ENCODE measurements at places on chromosomes 11 and 22.

DNA sequence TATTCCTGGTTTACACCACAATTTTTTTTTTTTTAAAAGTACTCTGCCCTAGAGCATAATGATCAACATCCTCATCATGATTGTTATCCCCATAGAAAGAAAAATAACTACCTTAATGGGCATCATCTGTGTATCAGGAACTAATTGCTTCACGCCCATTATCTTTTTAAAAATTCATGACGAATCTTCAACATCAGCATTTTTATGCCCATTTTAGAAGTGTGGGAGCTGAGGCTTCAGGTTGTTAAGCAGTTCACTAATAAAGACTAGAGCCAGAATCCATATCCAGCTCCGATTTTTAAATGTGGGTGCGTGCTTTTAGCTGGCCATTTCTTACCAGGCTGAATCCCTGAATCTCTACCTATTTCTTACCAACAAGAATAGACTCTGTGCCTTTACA lies 92.9 kb upstream of the KCNA4 start:
- no peak for DNase-seq

DNA sequence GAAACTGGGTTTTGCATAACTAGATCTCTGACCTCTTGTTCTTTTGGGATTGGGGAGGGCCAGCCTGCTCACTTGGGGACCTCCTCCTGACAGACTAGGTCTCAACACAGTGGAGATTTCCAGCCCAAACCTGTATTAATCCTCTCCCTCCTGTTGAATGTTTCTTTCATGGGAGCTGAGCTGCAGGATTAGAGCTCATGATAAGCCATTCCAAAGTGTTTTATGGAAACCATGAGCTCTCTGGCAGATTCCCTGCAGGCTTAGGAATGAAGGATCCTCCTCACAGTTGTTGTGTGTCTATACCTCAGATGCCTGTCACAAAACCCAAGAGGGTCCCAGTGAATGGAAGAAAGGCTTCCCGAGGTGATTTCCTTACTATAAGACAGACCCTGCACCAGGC lies 248.4 kb upstream of the B3GAT1 start:
- no peak for DNase-seq

- DNase-seq, result no peak
Measured at GRCh38 chr11:1888347-1888753, 3.3 kb downstream of the PRR33 start.

GRCh38 chr11:119728211-119728626 lies 781 bp downstream of the NECTIN1 start:
- DNase-seq, result no peak

DNA sequence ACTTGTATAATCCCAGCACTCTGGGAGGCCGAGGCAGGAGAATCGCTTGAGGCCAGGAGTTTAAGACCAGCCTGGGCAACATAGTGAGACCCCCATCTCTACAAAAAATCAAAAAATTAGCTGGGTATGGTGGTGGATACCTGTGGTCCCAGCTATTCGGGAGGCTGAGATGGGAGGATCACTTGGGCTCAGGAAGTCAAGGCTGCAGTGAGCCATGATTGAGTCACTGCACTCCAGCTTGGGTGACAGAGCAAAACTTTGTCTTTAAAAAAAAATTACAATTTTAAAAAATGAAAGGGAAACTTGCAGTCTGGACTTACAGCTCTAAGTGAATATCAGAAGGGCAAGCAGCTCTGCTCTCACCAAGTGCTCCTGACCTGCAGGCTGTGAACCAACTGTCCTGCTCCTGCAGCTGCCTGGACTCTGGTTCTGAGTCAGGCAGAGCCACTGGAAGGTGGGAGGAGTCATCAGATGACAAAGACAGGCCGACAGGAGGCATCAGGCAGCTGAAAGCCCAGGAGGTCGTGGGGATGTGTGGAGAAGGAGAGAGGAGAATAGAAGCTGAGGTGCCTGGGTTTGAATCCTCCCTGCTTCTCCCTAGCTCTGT lies 9.6 kb downstream of the SMTNL1 start:
- DNase-seq, result peak; percentile 87

DNA sequence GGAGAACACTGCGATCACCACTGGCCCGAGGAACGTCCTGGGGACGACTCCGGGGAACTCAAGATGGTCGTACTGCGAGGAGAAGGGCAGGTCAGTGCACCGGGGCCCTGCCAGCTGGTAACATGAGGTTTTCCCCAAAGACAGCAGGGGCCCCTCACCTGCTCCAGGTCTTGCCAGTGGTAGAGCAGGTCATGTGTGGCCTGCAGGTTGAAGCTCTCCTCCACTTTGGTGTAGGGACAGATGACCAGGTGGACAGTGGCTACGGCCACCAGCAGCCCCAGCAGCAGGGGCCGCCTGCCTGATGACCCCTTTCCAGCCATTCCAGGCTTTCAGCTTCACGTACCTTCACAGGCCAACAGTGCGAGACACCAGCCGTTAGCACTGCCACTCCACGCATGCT lies 4.8 kb downstream of the ALG12 start:
- no peak for DNase-seq

DNA sequence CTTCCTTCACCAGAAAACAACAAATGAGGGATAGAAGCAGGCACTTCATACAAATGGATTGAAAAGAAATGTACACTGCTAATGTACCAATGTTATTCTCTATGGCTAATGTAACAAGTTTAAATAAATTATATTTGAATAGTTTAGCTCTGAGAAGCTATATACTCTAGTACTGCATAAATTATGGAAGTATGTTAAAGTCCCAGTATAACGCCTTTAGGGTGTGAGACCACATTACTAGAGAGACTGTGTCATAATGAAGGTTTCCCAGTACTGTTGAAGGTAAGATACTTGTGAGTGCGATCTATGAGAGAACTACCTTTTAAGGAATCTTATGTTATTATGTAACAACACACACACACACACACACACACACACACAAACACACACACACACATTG lies 39.8 kb upstream of the GAB2 start:
- no peak for DNase-seq

GRCh38 chr11:73716153-73717056 lies 44.5 kb downstream of the RAB6A start:
- no peak for DNase-seq

DNA sequence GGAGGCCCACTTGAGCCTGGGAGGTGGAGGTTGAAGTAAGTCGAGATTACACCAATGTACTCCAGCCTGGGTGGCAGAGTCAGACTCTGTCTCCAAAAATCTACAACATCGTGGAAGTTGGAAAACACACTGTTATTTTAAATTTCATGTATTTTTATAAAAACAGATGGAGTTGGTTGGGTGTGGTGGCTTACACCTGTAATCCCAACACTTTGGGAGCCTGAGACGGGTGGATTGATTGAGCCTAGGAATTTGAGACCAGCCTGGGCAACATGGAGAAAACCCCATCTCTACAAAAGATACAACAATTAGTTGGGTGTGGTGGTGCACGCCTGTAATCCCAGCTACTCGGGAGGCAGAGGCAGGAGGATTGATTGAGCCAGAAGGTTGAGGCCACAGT lies 52.0 kb upstream of the CLTCL1 start:
- no peak for DNase-seq

DNA sequence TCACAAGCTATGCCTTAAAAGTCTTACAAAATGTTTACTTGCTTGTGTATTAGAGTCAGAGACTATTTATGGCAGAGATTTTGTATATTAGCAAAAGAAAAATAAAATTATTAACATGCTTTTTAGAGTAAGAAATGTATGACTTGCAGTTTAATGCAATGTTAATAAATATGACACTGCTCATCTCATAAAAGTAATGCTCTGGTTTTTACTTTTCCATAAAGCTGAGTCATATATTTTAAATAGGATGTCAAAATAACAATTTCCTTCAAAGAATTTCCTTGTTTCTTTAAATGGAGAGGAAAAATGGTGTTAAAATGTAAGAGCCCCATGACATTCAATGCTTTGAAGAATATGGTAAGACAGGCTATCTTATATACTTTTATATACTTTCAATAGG lies 16.3 kb upstream of the RDX start:
- DNase-seq, result no peak

DNA sequence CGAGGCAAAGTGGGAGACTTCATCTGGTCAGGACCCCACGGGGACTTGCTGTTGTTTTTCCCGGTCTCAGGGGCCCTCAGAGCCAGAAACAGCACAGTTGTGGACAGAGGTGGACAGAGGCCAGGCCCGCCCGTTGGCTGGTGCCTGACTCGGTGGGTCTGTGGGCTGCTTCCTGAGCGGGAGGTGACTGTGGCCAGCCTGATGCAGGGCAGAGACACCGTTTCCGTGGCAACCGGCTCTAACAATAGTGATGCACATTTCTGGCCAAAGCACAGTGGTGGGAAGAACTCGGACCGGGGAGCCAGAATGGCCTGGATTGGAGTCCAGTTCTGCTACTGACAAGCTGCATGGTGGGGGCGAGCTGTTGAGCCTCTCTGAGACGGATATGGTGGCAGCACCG lies 58.7 kb upstream of the ATXN10 start:
- peak; percentile 71 for DNase-seq

- no peak for DNase-seq
Measured at GRCh38 chr22:36863979-36864378, 3.2 kb downstream of the NCF4 start.

GRCh38 chr11:45180848-45181192 lies 34.4 kb downstream of the PRDM11 start:
- peak; percentile 67 for DNase-seq

DNA sequence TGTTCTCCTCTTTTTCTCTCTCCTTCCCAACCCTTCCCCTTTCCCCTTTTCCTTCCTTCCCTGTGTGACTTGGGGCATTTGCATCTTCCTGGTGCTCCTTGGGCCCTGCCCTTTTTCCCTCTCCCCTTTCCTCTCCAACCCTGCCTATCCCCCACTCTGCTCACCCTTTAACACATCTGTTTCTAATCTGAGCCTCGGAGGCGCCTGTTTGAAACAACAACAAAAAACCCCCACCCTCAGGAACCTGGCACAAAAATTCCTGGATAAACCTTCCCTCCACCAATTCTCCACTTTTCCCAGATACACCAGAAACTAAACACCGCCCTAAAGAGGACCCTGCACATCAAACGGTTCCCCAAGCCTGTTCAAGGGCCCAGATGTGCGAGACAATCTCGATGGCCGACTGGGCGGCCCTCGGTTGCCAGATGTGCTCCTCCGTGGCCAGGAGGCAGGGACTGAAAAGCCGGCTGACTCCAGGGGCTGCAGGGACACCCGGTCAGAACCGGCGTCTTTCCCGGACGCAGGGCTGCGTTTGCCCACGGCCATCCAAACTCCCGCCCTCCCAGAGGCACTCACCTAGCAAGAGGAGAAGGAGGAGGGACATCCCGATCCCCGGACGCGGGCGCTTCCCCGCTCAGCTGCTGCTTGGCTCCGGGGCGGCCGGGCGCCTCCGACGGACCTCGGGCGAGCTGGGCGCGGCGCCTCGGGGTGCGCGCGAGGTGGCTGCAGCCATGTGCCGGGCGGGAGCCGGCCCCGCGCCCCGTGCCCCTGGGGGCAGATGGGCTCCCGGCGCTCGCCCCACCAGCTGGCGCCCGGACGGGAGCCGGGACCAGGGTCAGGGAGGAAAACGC lies 486 bp downstream of the CLMP start:
- DNase-seq, result peak; percentile 49

- DNase-seq, result no peak
Measured at GRCh38 chr11:71188886-71189767, 63.2 kb downstream of the SHANK2 start.

- DNase-seq, result no peak
Measured at GRCh38 chr11:2365571-2366210, 11.4 kb upstream of the CD81 start.

DNA sequence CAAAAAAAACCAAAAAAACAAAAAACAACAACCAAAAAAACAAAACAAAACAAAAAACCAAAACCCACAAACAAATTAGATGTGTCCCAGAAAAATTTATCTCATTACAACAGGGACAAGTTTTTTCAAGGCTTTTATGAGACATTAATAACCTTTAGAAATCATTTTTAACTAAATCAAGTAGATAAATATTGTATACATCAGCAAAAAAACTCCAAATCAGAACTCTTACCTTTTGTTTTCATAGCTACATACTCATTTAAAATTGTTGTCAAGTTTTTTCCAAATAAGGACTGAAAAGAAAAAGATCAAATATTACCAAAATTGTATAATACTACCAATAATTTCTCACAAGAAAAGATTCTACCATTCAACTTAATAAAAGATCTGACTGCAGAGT lies 28.7 kb downstream of the NPAT start:
- DNase-seq, result no peak

- peak; percentile 95 for DNase-seq
Measured at GRCh38 chr11:113603277-113604059, 102.6 kb downstream of the TMPRSS5 start.

Measured in myocyte (in vitro differentiated cells).